ENCODE measurements at places on chromosomes 1 and 21. TPM values are rescaled to one million over a fixed set of nuclear protein-coding genes. Genes with fewer than 3 reads are reported as not detected.

The LHX8 gene
- total RNA-seq = not detected

The GIPC2 gene
- total RNA-seq = 0.05 TPM

The TACSTD2 gene
- total RNA-seq = not detected

The CLEC20A gene
- not detected for total RNA-seq

The C8B gene
- total RNA-seq = not detected

The LCK gene
- 281 TPM for total RNA-seq

The KCNJ10 gene
- not detected for total RNA-seq

The SLC25A34 gene
- total RNA-seq = 1.8 TPM

The OR6K2 gene
- not detected for total RNA-seq

The SERPINC1 gene
- not detected for total RNA-seq

The CDA gene
- not detected for total RNA-seq

The PHLDA3 gene
- total RNA-seq = 16.6 TPM

The MX1 gene
- 89.4 TPM for total RNA-seq

The LIN28A gene
- not detected for total RNA-seq

The RGS4 gene
- not detected for total RNA-seq

The CYP4Z1 gene
- total RNA-seq = not detected

The RGS13 gene
- total RNA-seq = not detected

The MIXL1 gene
- total RNA-seq = not detected

The PLPPR4 gene
- total RNA-seq = not detected

The PTPRF gene
- 0.69 TPM for total RNA-seq

The LMOD1 gene
- not detected for total RNA-seq

The FCAMR gene
- total RNA-seq = not detected

The MYBPHL gene
- not detected for total RNA-seq

The KIFAP3 gene
- 13.5 TPM for total RNA-seq

The PTPN7 gene
- total RNA-seq = 597 TPM

The BGLAP gene
- total RNA-seq = 1.8 TPM

The TMEM240 gene
- total RNA-seq = 0.41 TPM

The FAM110D gene
- total RNA-seq = not detected

The CLIC6 gene
- total RNA-seq = not detected

The IGSF9 gene
- total RNA-seq = not detected

The TBX19 gene
- 2.0 TPM for total RNA-seq

The AK5 gene
- 0.39 TPM for total RNA-seq

The UBE2U gene
- not detected for total RNA-seq

The PGLYRP3 gene
- total RNA-seq = not detected

The BCAN gene
- total RNA-seq = not detected

The IL10 gene
- 5.0 TPM for total RNA-seq

The RCAN3 gene
- total RNA-seq = 26.5 TPM

The SPATA21 gene
- not detected for total RNA-seq

The MSH4 gene
- 0.54 TPM for total RNA-seq
